Activated CD8-positive, alpha-beta memory T cell treated with anti-CD3 and anti-CD28 coated beads for 4 hours (primary cell): ENCODE measurements at places on chromosomes 13 and 19.

DNA sequence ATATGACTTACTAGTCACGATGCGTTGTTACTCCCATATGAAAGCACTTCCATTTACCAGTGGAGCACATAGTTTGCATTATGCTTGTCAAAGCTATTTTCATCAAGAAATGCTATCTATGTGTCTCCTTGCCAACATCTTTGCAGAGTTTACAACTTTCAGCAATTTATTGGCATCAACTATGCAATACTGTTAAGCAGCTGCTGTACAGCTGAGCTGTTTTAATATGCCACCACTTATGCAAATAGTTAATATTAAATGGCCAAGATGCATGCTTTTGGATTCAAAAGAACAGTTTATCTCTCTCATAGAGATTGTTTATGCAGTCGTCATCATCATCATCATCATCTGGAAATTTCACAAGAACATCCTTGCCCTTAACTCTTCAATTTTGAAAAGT is 67.9 kb upstream of the KLF5 start:
- DNase-seq: no peak

DNA sequence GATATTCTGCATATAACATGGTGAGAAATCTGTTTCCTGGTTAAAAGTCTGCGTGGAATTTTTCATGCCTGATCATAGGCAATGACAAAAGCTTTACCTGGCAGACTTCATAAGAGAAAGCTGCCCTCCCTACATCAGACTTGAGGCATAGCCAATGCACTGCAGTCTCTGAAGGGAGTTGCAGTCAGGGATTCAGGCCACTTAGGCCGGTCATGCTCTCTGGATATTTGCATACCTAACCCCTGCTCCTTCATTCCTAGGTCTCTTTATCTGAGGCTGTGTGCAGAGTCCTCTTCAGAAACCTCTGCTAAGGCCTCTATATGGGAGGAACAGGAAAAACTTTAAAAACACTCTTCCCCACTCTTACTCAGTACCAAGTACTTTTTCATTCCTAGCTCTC is 287.4 kb downstream of the PCDH17 start:
- no peak for DNase-seq

- DNase-seq: no peak
Observed at GRCh38 chr13:109271061-109271460, 515.3 kb downstream of the IRS2 start.

- DNase-seq: no peak
Observed at GRCh38 chr19:32537580-32537979, 43.4 kb upstream of the PDCD5 start.

GRCh38 chr19:10514211-10515145 is 2.8 kb downstream of the S1PR5 start:
- DNase-seq: no peak

DNA sequence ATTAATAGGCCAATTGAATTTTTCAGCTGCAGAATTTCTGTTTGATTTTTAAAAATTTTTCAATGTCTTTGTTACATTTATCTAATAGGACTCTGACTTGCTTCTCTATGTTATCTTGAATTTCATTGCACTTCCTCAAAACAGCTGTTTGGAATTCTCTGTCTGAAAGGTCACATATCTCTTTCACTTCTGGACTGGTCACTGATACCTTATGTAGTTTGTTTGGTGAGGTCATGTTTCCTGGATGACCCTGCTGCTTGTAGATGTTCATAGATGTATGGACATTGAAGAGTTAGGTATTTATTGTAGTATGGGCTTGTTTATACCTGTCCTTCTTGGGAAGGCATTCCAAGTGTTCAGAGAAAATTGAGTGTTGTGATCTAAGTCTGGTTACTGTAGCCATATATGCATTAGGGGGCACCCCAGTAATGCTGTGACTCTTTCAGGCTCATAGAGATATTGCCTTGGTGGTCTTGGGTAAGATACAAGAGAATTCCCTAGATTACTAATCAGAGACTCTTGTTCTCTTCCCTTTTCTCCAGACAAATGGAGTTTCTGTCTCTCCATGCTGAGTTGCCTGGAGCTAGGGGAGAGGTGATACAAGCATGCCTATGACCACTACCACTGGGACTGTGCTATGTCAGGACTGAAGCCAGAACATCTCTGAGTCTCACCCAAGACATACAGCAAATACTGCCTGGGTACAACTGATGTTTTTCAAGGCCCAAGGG is 27.8 kb downstream of the RFC3 start:
- DNase-seq: no peak

DNA sequence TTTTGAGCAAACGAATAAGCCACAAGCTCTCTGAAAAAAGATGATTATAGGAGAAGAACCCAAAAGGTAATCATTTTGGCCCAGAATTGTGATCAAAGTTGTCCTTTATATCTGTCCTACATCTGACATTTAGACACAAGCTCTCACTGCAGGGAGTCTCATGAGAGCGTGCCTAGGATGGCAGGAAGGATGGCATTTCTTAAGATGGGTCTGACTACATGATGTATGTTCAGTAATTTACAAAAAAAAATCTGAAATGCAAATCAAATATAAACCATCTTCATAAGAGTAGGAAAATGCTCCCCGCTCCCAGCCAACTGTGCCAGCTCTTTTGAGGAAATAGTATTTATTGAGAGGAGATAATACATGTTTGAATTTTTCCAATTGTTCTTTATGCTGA is 81.0 kb upstream of the MBNL2 start:
- no peak for DNase-seq

- DNase-seq: no peak
Observed at GRCh38 chr19:19211499-19212420, at the start of gene NCAN. NCAN (plus strand) TSS chr19:19211958; CDS start chr19:19216954, 4,996 bp downstream.

- DNase-seq: no peak
Observed at GRCh38 chr13:26538363-26539317, 18.8 kb upstream of the WASF3 start.

DNA sequence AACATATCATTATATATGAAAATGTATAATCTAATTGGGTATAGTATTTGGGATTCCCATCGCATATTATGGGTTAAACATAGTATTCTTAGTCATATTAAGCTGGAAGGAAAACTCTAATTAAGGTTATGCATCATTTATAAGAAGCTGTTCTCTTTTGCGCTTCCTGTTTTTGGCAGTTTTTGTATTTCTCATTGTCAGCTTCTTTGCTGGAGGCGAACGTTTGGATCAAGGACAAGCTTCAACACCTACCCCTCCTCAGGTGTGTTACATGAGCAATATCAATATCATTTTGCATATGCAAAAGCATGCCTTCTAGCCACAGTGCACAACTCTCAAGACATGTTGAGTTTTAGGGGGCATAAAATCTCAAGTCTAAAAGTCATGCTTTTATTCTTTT is 439.8 kb downstream of the TDRD3 start:
- DNase-seq: no peak

DNA sequence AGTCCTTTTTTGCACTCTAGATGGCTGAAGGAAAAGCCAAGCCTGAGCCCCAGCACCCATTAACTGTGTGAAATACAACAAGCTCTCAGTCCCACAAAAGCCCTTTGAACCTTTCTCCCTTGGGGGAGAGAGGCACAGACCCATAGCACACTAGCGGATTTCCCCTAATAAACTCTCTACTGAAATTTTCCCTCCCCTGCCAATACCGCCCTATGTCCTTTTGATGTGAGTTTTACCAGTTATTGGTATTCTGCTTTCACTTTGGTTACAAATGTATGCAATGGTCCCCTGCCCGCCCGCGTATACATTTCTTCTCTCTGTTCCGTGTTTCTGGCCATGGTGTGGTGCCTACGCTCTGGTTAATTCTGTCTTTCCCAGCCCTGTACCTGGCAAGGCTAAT is 54.0 kb upstream of the MYO16 start:
- DNase-seq: no peak

GRCh38 chr19:14575428-14575980 is 3.6 kb upstream of the NDUFB7 start:
- no peak for DNase-seq

- no peak for DNase-seq
Observed at GRCh38 chr13:96238861-96239260, 149.0 kb downstream of the HS6ST3 start.

- DNase-seq: no peak
Observed at GRCh38 chr19:48543121-48543710, 8.8 kb upstream of the SULT2B1 start.

- no peak for DNase-seq
Observed at GRCh38 chr19:4877753-4878490, 10.5 kb upstream of the PLIN3 start.

DNA sequence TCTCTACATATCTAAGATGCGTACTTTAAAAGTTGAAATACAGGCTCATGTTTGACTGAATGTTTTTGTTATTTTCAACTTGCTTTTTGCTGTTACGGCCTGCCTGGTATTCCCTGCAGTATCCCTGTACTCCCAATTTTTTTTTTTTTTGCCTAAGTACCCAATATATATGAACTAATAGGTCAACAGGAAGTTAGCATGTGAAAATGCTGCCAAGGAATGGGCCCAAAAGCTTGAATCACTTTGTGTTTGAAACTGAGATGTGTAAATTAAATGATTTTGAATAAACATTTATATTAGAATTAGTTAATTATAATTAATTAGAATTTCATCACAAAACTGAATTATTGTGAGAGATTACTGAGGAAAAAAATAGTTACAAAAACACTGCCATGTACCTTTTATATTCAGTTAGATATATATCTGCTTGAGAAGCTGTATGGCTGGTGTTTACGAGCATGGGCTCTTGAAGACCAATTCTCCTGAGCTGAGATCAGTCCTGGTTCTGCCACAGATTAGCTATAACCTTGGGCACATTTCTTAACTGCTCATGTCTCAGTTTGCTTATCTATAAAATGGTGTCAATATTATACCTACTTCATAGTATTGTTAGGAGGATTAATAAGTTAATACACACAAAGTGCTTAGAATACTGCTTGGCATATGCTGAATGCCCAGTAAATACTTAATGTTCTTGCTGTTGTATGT is 16.0 kb downstream of the TDRD3 start:
- no peak for DNase-seq

DNA sequence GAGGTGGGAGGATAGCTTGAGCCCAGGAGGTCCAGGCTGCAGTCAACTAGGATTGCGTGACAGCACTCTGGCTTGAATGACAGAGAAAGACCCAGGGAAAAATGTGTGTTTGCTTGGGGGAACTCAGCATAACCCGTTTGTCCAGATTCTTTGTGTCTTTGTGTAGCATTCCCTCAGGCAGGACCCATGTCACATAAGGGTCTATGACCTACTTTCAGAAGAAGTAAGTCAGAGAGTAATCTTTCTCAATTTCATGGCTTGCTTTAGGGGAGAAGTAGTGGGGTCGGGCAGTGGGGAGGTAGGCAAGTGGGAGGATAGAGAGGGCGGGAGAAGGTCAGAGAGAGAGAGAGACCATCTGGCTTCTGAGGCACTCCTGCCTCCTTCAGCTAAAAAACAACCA is 11.9 kb upstream of the PSPC1 start:
- DNase-seq: no peak

DNA sequence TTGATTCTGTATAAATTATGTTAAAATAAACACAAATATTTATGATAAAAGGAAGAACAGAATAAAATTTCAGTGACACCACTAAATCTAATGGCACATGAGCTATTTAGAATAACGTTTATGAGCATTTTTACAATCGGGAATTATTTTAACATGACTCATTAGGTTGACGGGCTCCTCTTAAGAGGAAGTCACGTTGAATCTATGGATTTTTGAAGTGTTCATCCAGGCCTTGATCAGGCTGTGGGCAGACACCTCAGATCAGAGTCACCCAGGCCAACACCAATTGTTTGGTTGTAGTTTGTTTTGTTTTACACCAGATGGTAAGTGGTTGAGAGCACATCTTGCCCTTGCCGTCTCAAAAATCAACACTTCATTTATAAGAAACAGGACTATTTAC is 257.8 kb downstream of the FOXO1 start:
- no peak for DNase-seq

DNA sequence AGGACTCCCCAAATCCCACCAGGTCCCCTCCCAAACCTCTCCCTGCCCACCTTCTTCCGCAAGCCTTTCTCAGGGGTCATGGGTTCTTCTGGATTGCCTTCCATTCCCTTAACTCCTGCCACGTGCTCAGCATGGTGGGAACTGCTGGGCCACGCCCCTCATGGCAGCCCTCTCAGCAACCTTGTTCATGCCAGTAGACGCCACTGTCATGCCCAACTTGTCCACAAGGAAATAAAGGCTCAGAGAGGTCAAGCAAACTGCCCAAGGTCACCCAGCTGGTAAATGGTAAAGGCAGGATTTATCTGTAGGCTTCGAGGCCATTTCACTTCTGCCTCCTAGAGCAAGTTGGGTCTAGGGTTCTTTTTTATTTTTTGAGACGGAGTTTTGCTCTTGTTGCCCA is 10.9 kb downstream of the PRAM1 start:
- no peak for DNase-seq

- DNase-seq: no peak
Observed at GRCh38 chr19:33286899-33287298, 15.4 kb downstream of the CEBPA start.

- DNase-seq: no peak
Observed at GRCh38 chr19:9431475-9431874, 3.9 kb downstream of the ZNF266 start.
